ENCODE measurements at places on chromosomes 6 and 20.

- no peak for DNase-seq
These were observed 106.8 kb downstream of the CDK19 start for GRCh38 chr6:110708295-110708950.

- DNase-seq: no peak
These were observed 20.6 kb downstream of the SLC17A9 start for GRCh38 chr20:62972845-62973745.

- DNase-seq: no peak
These were observed 119.8 kb downstream of the COL12A1 start for GRCh38 chr6:75085931-75086635.

DNA sequence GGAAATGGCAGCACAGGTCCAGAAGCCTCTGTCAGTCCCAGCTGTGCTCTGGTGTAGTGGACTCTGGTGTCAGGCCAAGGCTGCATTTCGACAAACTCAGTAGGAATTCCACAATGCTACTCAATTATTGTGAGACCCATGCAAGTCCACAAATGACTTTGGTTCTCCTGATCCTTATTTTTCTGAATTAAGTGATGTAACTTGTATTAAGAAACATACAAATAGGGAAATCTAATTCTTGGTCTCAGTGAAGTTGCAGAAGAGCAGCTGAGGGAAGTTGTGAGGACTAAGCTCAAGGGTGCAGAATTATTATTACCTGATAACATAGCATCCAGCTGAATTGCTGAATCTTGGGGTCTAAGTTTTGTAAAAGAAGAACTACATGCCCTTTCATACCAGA lies 116.8 kb downstream of the MAFB start:
- DNase-seq: no peak

DNA sequence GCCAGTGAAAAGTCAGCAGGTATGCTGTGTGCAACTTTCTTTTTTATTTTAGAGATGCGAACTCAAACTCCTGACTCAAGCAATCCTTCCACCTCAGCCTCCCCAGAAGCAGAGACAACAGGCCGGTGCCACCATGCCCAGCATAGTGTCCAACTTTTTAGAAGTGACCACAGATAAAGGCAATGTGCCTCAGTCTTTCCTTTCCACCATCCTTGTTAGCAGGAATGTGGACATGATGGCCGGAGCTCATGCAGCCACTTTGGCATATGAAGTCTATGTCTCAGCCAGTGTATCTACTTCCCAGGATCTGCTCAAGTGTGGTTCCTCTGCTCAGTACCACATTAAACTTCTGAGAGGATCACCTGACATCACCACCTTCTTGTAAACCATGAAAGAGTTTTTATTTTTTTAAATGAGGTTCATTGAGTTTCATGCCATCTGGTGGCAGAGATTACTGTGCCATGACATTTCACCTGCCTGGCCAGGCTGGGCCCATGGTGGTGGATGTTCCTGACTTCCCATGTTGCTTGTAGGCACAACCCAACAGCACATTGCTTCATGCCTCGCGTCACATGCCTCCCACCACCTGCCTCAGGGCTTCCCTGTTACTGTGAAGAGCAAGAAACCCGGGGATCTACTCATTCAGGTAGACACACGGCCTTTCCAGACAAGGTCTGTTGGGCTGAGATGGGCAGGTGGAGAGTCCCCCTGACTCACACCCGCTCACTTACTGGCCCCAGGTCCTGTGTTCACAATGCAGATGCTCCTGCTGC lies 216.5 kb downstream of the LY86 start:
- DNase-seq: no peak

DNA sequence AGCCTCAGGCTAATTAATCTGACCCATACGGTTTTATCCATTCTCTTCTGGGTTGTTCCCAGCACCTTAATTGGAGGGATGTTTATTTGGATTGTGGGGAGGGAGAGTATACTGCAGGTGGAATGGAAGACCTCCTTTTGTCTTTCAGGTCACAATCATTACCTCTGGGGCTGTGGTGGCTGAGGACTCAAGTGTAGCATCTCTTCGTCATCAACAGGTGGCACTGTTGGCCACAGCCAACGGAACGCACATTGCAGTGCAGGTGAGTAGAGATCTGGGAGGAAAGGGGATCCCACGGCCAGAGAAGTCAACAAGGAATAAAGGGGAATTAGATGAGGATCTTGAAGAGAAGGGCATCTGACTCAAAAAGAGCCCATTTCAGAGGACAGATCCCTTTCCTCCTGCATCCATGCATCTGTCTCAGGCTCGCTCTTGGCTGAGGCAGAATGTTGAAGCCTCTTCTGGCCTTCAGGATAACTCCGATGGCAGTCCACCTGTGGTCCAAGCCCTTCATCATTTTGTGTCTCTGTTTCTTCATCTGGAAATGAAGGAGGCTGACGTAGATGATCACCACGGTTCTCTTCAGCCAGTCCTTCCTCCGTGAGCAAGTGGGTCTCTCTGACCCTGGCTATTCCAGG lies 3.2 kb upstream of the DEF6 start:
- no peak for DNase-seq

DNA sequence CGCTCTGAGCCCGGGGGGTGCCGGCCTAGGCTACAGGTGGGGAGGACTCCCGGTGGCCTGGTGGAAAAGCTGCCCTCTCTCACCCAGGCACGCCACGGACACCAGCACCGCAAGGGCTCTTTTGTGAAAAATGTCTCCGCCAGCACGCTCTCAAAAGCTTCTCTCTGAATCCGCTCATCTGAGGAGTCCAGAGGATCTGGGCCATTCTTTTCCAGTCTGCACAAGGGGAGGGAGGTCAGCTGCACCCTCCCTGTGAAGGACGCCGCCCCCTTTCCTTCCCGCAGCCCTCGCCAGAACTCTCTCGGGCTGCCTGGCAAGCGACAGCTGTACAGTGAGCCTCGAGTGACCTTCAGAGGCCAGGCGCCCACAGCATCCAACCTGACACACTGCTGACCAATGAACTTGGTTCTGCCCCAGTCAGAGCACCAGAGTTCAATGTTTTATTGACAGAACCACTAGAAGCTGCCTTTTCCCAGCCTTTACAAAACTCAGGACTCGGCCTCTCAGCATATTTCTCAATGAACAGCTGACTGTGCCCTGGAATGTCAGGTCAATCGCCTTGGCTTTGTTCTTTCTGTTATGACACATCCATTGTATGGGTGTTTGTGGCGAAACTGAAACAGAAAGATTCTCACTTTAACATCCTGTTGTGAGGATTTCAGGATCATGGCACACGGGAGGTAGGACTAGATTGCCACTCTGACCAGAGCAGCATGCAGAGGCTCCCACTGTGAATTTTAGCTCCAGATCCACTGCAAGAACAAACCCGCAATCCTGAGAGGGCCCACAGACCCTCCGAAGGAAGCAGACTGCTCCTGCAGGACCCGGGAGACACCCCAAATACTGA lies 26.7 kb downstream of the SERPINB9 start:
- DNase-seq: no peak

GRCh38 chr6:31884528-31885035 lies 5.8 kb upstream of the SLC44A4 start:
- no peak for DNase-seq

GRCh38 chr6:163565140-163565539 lies 150.6 kb downstream of the QKI start:
- DNase-seq: no peak

DNA sequence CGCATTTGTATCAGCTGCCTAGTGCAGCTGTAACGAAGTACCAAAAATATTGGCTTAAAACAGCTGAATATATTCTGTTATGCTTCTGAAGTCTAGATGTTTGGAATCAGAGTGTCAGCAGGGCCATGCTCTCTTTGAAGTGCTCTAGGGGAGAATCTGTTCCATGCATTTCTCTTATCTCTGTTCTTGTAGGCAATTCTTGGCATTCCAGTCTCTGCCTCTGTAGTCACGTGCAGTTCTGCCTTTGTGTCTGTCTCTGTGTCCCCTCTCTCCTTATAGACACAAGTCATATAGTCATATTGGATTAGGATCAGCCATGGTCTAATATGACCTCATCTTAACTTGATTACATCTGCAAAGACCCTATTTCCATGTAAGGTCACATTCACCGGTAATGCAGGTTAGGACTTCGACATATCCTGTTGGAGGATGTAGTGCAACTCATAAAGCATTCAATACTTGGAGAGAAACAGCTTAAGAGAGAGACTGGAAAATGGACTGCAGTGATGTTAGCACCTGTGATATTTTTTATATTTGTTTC lies 18.6 kb downstream of the FAM83B start:
- DNase-seq: no peak

DNA sequence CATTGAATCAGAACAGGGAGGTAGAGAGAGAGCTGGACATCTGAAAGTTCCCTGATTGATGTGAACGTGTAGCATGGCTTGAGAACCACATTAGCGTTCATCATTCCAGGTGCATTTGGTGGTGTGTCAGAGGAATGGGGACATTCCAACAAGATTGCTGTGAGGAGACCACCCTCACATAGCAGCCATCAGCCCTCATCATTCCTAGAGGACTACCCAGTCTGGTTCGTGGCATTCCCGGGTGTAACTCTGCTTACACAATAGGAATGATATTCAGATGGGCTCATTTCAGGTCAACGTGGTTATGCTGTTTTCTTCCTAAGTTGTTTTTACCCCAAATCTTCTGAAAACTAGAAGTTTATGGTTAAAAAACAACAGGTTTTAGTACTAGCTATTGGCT lies 62.2 kb upstream of the KLHL31 start:
- DNase-seq: no peak

- DNase-seq: no peak
These were observed 120.1 kb downstream of the AIG1 start for GRCh38 chr6:143180826-143181225.

- no peak for DNase-seq
These were observed 54.4 kb upstream of the BHLHE23 start for GRCh38 chr20:63061051-63061770.

- no peak for DNase-seq
These were observed 906 bp upstream of the FOXP4 start for GRCh38 chr6:41545247-41545702.

GRCh38 chr6:32741031-32741960 lies at the start of gene HLA-DQA2:
Gene HLA-DQA2 (plus strand): TSS chr6:32741391. CDS start chr6:32741444, 53 bp downstream.
- DNase-seq: no peak

GRCh38 chr6:123116370-123116769 lies 120.3 kb downstream of the CLVS2 start:
- DNase-seq: no peak

DNA sequence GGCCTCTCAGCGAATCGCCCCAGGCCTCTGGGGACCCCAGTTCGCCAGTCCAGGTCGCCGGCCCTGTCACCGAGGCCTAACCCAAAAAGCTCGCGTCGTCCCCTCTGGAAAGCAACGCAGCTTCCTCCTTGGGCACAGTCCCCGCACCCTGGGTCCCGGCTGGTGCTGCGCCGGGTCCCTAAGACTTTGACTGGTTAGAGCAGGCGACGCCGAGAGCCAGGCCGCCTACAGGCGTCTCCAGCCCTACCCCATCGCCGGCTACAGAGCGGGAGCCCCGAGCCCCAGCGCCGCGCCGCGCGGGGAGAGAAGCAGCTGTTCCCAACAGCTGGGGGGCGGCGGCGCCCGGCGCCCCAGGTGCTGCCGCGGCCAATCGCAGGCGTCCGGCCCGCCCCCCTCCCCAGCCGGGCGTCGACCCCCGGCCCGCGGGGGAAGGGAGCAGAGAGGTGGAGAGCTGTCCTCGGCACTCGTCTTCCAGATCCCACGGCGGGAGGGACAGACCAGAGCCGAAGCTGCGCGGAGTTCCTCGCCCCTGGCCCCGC lies 540 bp upstream of the RBM24 start:
- no peak for DNase-seq

- no peak for DNase-seq
These were observed 49.6 kb upstream of the CCDC28A start for GRCh38 chr6:138724015-138724414.

- DNase-seq: no peak
These were observed 10.4 kb downstream of the CD24 start for GRCh38 chr6:106964099-106964498.

- no peak for DNase-seq
These were observed 25.0 kb downstream of the SIRPA start for GRCh38 chr20:1920252-1920651.

DNA sequence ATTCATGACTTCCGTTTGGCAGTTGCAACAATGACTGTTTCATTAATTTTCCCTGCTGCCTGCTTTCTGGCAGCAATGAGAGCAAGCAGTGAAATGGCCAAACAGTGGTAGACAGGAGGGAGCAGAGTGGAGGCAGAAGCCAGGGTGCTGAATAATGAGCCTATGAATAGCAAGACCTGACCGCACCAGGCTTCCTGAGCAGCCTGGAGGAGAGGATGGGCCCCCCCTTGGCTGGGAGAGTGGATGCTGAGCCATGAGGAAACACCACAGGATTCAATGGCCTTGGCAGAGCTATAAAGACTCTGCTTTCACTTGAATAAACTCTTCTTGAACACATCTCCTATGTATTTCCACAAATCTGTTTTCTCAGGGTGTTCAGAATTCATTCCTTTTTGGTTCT lies 68.1 kb upstream of the SNRPB2 start:
- no peak for DNase-seq

DNA sequence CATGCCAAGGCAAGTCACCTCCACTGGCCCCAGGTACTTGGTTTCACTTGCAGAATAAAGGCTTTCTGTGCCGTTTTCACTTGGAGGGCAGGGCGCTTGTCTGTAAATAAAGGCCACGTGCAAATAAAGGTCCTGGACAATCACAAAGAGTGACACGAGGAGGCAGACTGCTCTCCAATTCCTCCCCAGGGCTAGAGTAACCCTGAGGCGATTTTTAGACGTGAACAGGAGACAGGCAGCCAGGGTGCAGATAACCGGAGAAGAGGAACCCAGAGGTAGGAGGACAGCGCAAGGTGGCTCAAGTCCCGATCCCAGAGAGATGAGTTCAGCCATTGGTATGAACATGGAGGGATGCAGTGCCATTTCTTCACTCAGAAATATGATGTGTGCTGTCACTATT lies 327.4 kb downstream of the KIF16B start:
- DNase-seq: no peak

DNA sequence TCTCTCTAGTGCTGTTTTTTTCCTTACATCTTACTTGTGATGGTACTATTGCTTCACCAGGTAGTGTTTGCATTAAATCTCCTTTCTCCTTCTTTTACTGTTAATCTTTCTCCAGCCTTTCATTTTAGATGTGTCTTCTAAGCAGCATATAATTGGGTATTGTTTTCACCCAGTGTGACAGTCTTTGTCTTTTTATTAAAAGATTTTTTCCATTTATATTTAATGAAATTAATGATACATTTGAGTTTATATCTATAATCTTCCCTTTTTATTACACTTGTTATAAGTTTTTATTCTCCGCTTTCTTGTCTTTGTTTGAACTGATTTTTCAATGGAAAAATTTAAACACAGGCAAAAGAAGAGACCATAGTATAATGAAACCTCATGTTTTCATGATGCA lies 8.7 kb downstream of the COL20A1 start:
- no peak for DNase-seq

DNA sequence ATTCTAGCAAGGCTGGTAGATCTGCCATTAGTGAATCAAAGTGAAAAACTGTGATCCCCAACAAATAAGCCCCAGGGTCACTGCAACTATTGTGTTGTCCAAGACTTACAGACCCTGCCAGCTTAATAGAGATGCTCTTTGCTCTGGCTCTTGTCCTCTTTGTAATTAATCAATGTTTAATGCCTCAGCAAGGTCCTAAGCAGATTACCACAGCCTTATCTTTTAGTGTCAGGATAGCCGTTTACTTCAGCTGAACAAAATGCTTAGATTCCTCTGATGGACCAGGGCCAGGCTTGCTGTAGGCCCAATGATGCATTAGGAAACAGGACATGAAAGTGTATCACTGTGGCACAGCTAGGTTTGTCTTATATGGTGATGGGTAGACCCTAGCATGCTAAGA lies 353.3 kb downstream of the HACE1 start:
- no peak for DNase-seq

GRCh38 chr6:108359901-108360882 lies 65.3 kb downstream of the AFG1L start:
- no peak for DNase-seq

All from stimulated activated CD8-positive, alpha-beta memory T cell treated with anti-CD3 and anti-CD28 coated beads, Interleukin-4, amount 100 ng/mL, for 1 hour (primary cell).